ENCODE measurements at places on chromosomes 6 and 20.

- no peak for DNase-seq
These were observed 47.9 kb downstream of the BTBD3 start for GRCh38 chr20:11965602-11966001.

DNA sequence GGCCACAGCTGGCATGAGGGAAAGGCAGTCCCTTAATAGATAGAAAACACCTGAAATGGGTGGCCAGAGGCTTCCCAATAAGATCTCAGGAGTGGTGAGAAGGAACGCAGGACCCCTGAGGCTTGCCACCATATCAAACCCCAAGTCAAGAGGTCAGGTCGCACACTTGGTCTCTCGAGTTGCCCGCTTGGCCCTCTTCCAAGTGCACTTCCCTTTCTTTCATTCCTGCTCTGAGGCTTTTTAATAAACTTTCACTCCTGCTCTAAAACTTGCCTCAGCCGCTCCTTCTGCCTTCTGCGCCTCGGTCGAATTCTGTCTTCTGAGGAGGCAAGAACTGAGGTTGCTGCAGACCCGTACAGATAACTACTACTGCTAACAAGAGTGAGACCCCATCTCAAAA, 64.2 kb downstream of the SLC2A10 start:
- no peak for DNase-seq

GRCh38 chr6:101811108-101811507, 417.6 kb downstream of the GRIK2 start:
- DNase-seq: no peak

DNA sequence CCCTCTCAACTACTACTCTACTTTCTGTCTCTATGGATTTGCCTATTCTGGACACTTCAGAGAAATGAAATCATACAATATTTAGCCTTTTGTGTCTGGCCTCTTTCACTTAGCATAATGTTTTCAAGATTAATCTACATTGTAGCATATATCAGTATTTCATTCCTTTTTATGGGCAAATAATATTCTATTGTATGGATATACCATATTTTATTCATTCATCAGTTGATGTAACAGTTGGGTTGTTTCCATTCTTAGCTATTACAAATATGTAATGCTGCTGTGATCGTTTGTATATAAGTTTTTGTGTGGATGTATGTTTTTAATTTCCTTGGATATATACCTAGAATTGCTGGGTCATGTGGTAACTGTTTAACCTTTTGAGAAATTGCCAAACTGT, 23.4 kb downstream of the FAM184A start:
- DNase-seq: no peak

DNA sequence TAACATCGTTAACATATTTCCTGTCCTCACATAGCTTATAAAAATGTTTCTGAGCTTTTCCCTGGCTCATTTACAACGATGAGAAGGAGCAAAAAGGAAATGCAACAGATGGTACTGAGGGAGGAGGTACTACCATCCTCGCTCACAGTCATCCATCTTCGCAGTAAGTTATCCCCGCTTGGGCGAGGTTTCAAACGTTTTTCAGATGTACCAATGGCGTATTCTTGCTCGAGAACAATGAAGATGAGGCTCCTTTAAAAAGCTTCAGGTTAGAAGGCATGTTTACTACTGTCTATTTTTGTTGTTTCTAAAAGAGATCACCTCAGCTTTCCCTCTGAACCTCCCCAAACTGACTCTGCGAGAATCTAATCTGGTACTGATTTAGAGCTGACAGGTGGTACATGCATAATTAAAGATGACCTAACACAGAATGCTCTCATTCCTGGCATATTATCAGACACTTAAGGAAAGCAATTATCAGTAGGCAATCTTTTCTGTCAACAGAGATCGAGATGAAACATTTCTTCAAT, 178.7 kb downstream of the GJA10 start:
- peak; percentile 23 for DNase-seq
